ENCODE measurements at places on chromosomes 2 and 18.

DNA sequence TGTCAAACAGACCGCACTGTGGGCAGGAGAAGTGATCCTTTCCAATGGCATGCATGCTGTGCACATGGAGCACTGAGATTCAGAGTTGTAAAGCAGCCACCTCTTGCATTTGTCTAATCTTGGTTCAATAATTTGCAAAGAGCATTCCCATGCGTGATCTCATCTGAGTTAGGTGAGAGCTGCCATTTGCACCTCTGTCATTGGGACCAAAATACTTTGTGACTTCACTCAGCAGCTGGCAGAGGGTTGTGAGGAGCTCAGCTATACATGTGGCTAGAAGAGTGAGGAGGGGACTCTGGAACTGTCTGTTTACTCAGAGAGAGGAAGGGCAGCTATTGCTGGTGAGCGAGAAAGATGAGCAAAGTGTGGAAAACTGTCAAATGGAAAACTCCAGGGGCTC, 265.1 kb upstream of the TNP1 start:
- no peak for DNase-seq

DNA sequence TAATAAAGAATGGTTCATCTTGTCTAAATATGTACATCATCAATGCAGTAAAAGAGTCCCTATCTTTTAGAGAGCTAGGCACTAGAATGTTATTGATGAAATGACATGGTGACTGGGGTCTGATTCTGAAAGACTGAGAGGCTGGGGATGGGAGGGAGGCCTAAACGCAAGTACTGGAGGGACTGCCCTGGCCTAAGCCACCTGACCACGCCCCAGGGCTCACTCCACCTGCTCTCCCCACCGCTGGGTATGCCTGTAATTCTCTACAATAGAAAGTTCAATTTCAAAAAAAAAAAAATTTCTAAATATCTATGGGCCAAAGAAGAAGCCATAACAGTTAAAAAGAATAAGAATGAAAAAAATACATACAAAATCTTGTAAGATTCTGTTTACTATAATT, 194.0 kb downstream of the HDAC4 start:
- DNase-seq: no peak

GRCh38 chr2:232336241-232336736, 42.3 kb upstream of the ALPP start:
- DNase-seq: no peak

- no peak for DNase-seq
These were observed 86.1 kb upstream of the GPC1 start for GRCh38 chr2:240349133-240350005.

DNA sequence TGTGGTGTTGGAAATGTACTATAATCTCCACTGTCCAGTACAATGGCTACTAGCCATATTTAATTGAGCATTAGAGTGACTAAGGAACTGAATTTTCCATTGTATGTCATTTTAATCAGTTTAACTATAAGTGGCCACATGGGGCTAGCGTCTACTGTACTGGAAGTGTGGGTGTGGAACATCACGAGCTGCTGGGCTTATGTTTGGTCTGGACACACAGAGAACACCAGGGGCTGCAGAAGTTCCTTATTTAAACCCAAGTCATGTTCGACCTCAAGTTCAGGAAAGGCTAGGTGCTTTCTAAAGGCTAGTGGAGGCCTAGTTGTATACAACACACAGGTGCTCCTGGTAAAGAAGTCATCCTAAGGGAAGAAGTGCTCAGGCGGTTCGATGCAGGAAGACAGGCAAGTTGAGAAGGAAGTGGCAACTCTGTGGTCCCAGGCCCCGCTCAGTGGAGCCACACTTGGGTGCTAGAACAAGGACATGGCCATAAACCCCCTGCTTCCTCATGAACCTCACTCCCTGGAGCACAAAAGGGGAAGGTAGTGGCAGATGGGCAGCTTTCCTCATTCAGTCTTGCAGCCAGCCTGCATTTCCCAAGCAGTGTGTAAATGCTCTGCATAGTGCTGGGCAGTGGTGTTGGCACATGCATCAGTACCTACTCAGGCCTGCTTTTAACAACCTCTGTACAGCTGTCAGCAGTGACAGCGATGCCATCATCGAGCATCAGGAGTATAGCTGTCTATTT, 13.3 kb downstream of the LGALSL start:
- no peak for DNase-seq

- DNase-seq: no peak
These were observed 174.3 kb downstream of the ERBB4 start for GRCh38 chr2:212364112-212364985.

DNA sequence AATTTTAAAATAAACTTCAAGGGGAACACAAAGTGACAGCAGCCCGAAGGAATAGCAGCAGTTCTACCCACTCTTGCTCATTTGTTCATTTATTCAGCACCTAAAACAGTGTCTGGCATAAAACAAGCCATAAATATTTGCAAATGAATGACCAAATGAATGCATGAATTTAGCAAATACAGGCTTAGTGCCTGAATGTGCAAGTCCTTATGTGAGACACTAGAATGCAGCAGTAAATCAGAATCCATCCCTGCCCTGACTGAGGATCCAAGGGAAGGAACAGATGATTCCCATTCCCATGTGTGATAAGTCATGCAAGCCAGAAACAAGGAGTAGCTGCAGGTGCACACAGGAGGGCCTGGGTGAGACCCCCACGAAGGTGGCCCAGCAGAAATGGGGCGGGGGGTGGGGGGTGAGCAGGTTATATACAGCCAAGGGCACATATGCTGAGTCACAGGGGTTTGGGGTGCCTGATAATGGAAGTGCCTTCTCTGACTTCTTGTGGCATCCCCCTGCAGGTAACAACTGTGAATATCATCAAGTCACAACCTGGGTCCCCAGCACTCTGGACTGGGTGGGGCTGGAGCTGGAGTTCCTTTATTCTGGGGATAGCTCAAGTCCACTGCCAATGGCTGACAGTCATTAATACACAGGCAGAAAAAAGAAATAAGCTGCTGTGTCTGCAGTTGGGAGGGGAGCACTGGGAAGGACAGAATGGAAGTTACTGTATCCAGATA, 311.9 kb downstream of the TXNL1 start:
- no peak for DNase-seq
